Activated CD8-positive, alpha-beta memory T cell treated with anti-CD3 and anti-CD28 coated beads for 1 hour (primary cell): ENCODE measurements at places on chromosomes 1 and 21.

- no peak for DNase-seq
These were observed 122.3 kb downstream of the SYT2 start for GRCh38 chr1:202587859-202588485.

GRCh38 chr1:20666804-20667203 is 5.6 kb upstream of the DDOST start:
- DNase-seq: no peak

DNA sequence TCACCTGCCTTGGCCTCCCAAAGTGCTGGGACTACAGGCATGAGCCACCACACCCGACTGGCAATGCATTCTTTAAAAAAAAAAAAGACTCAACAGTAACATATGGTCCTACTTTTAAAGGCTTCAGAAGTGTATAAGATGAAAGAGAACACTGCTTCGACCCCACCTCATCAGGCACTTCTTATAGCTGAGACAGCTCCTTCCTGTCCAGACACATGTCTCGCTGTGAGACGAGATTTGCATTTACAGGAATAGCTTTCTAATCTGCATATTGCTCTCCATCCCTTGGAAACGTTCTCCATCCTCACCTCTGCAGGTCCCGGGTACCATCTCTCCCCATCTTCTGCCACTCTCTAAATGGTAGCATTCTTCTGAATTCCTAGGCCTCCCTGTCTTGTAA is 6.7 kb downstream of the AZIN2 start:
- no peak for DNase-seq

GRCh38 chr21:20800106-20800505 is 198.1 kb upstream of the NCAM2 start:
- DNase-seq: no peak

- DNase-seq: no peak
These were observed 18.4 kb upstream of the JAK1 start for GRCh38 chr1:64984737-64985136.

DNA sequence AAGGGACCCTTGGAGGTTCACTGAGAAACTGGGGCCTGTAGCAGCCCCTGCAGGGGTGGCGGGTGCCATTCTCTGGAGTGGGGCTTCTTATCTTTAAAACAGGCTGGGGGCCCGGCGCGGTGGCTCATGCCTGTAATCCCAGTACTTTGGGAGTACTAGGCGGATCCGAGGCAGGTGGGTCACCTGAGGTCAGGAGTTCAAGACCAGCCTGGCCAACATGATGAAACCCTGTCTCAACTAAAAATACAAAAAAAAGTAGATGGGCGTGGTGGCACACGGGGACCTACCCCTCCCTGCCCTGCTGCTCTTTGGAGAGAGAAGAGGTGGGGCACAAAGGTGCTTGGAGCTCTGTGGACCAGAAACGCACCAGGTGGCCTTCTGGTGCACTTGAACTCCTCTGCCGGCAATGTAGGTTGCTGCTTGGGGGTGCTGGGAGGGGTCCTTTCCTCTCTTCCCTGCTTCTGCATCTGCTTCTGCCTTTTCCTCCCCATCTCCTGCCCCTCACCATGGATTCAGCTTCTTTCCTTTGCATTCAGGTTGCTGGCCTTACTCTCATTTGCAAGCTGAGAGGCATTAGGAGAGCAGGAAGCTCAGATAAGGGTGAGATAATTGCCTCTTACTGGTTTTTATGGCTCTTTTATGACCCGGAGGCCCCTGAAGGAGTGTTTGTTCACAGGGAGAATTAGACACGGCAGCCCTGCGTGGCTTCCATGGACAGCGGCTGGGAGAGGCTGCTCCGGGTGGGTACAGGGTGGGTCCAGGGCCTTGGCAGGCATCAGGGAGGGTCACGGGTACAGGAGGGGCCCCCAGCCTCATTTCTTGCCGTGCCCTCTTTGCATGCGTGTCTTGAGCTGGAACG is 57.4 kb downstream of the ARHGEF10L start:
- DNase-seq: no peak

GRCh38 chr1:66439031-66439740 is 94.8 kb upstream of the SGIP1 start:
- DNase-seq: no peak

DNA sequence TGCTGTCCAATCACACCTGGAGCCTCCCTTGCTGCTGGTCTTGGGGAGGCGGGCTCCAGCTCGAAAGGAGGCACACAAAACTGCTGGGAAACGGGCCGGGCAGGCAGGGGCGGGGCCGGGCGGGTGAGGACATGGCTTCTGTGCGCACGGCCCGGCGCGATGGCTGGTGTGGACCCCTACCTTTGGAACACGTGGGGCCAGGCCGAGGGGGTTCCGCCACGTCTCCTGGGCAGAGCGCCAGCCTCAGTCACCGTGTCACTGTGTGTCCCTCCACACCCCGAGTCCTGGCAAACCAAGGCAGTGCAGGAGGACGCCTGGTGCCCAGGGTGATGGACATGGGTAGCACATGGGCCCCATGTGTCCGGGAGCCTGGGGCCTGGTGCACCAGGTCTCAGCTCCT is 42.0 kb upstream of the ADARB1 start:
- no peak for DNase-seq

DNA sequence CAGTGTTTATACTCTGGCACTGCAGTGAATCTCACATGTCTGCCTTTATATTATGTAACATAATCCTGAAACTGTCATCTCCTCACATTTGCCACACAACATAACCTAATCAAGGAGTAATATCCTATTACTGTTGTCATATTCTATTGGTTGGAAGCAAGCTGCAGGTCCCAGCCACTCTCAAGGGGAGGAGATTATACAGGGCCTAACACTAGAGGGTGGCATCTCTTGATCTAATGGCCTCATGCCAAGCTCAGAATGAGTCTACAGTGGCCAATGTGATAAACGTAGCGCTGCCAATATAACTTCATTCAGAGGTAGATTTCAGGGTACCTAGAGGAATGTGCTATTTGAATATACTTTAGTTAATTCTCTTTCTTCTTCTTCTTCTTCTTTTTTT is 166.8 kb downstream of the BACH1 start:
- DNase-seq: no peak

- no peak for DNase-seq
These were observed 24.6 kb upstream of the PCBP3 start for GRCh38 chr21:45618846-45619485.
